Gastrocnemius medialis (tissue), 4 donors: ENCODE measurements at places on chromosomes 1 and 21.

GRCh38 chr1:204684571-204685235 is 835 bp downstream of the LRRN2 start:
- no peak overlapping the region for H3K27ac ChIP-seq
- peak overlapping the region; percentile 32 for H3K4me3 ChIP-seq
- H3K36me3 ChIP-seq: no peaks in the 10 kb centered on the region
- no peaks in the 10 kb centered on the region for H3K4me1 ChIP-seq

DNA sequence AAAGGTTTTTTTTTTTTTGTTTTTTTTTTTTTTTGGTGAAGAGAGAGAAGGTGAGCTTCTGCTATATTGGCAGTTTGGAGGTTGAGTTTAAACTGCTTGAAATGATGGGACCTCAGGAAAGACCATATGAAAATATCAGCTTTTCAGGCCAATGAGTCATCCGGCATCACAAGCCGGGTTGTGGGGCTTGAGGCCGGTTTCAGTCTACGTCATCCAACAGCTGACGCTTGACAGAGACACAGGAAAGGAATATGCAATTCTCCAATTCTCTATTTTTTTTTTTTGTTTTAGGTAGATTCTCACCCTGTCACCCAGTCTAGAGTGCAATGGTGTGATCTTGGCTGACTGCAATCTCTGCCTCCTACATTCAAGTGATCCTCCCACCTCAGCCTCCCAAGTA is 52.4 kb downstream of the KCNJ6 start:
- no peak overlapping the region for H3K4me3 ChIP-seq
- no peak for DNase-seq
- H3K27me3 ChIP-seq: no peaks in the 10 kb centered on the region
- H3K27ac ChIP-seq: no peak overlapping the region
- no peaks in the 10 kb centered on the region for H3K4me1 ChIP-seq
- no peaks in the 10 kb centered on the region for H3K36me3 ChIP-seq

DNA sequence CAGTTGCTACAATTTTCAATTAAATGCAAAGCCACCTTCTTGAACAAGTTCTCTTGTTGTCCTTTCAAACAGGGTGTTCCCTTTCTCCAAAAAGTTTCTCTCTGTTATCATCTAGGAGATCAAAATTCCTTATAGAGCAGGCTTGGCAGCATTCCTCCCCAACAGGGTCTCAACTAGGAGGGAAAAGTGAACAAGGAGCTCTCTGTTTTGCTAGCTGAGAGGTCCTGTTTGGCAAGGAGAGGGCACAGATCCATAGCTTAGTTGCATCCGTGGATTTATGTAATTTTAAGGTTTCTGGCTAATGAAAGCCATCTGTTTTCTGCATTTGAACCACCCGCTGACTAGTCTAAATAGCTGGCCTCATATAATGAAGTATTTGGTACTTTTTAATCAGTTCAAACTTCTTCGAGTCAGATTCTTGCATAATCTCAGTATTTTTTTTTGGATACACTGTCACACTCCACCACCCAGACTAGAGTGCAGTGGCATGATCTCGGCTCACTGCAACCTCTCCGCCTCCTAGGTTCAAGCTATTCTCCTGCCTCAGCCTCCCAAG is 54.0 kb downstream of the APP start:
- no peak for DNase-seq
- peaks cover 6% of the 10 kb centered on the region for H3K4me1 ChIP-seq
- H3K36me3 ChIP-seq: no peaks in the 10 kb centered on the region
- peak overlapping the region; percentile 64 for H3K27ac ChIP-seq

GRCh38 chr1:239044829-239045228 is 341.5 kb upstream of the CHRM3 start:
- H3K4me3 ChIP-seq: no peak overlapping the region
- no peak overlapping the region for H3K27ac ChIP-seq
- H3K27me3 ChIP-seq: no peaks in the 10 kb centered on the region
- no peak for DNase-seq
- H3K4me1 ChIP-seq: no peaks in the 10 kb centered on the region
- H3K36me3 ChIP-seq: no peaks in the 10 kb centered on the region

GRCh38 chr1:2933431-2934155 is 87.7 kb upstream of the ACTRT2 start:
- H3K27ac ChIP-seq: no peak overlapping the region
- no peaks in the 10 kb centered on the region for H3K4me1 ChIP-seq
- peaks cover 43% of the 10 kb centered on the region for H3K27me3 ChIP-seq
- no peak for DNase-seq
- no peaks in the 10 kb centered on the region for H3K36me3 ChIP-seq
- H3K4me3 ChIP-seq: no peak overlapping the region

DNA sequence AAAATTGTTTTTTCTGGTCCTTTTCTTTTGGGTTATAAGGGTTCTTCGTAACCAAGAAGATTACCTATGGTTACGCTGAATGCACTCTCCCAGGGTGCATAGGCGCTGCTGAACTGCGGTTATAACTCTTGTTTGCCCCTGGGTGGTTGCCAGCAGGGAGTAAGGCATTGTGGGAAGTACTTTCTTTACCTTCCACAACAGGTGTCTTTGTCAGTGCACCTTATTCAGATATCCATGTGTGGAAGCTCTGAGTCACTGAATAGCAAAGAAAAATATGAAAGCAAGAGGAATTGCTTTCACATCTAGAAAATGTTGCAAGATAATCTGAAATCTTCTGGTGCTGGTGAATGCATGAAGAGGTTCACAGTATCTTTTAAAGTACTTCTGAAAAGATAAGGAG is 124.4 kb upstream of the CACYBP start:
- no peak for DNase-seq
- H3K4me1 ChIP-seq: no peaks in the 10 kb centered on the region
- H3K36me3 ChIP-seq: no peaks in the 10 kb centered on the region
- no peaks in the 10 kb centered on the region for H3K27me3 ChIP-seq
- no peak overlapping the region for H3K4me3 ChIP-seq

DNA sequence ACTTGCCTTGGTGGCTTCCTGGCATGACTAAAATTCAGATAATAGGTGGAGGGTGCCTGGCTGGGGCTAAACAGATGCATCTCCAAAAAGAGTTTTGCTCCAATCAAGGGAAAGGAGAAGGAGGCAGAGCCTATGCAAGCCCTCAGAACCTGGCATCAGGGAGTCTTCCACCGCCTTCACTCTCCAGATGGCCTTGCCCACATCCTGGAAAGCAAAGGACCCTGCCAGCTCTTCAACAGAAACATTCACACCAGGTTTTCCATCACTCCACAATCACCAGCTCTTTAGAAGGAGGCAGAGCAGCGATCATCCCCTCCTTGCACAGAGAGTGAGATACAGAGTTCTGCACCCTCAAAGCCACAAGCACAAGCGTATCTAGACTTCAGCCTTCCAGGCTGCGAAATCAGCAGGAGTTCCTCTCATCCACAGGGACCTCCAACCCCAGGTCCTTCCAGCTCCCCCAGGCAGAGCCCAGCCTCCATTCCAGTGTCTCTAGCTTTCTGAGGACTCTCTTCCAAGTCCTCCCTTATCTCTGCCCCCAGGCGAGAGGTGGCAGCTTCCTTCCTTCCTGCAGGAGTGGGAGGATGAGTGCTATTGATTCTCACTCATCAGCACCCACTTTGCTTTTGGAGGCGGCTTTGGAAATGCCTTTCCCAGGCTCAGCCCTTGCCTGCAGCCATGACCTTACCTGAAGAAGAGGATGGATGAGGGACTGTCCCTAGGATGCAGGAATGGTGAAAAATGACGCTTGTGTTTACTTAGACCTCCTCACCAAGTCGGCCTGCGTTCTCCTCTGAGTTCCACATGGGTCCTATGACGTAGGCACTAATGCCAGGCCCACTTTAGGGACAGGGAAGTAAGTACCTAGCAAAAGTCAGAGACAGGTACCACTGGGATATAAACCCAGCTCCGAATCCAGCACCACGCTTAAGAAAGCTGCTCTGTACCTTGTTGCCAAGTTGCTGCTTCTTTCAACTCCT is 75.4 kb downstream of the RIPK4 start:
- DNase-seq: no peak
- no peaks in the 10 kb centered on the region for H3K36me3 ChIP-seq
- peaks cover 9% of the 10 kb centered on the region for H3K27me3 ChIP-seq

DNA sequence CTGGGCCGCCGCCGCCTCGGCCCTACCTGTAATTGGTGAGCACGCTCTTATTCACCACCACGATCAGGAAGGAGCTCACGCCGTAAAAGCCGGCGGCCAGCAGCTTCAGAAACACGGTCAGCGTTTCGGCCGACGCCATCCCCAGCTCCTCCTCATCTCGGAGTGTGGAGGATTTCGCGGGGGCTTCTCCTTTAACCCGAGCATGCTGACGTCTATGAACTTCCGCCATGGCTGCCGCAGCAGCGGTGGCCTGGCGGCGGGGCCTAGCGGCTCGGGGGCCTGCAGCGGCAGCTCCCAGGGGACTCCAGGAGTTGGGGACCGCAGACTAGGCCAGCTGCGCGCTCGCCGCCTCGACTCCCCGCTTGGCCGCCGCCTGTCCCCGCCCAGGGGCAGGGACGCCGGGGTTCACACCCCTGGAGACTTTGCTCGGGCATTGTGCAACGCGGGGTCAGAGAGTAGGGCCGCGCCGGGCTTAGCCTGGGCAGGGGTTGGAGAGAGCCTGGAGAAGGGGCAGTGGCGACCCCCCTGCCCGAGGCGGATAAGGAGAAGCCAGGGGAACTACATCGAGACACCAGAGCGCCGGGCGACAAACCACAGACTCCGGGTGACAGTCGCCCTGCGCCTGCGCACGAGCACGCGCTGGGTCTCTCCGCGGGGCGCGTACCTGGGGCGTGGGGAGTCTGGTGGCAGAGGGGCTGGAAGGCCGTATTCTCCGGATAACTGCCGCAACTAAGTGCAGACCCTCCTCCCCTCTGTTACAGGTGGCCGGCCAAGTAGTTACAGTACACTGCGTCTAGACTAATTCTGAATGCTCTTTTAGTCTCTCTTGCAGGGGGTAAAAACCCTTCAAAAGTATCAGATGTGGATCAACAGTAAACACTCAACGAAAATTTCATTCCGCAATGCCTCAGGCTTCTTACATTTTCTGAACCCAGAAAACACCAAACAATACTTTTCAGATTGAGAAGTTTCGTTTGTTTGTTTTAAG is at the start of gene SLC35D1:
TSS of gene SLC35D1 (minus strand) at position 364 of the 988 bp plus-strand sequence. CDS start at position 229, 135 bp downstream.
- no peaks in the 10 kb centered on the region for H3K27me3 ChIP-seq
- H3K36me3 ChIP-seq: peaks cover 9% of the 10 kb centered on the region
- H3K27ac ChIP-seq: peak within 1 kb of the TSS; percentile 96
- H3K4me1 ChIP-seq: peaks cover 21% of the 10 kb centered on the region

DNA sequence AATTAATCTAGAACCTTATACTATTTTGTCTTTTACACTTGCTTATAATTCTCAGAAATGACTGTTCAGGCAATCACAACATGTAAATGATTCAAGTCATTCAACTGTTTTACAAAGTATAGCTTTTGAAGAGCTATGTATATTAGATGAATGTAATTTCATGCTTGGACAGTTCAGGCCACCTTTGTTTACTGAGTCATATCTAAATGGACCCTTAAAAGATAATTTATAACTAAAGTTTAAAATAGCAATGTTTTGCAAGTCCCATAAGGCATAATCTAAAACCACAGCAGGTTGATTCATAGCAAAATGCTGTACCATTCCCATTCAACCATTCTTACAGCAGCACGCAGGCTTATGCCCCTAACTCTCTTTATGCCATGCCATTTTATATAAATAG is 64.8 kb downstream of the PIK3R3 start:
- H3K4me3 ChIP-seq: no peak overlapping the region
- no peaks in the 10 kb centered on the region for H3K4me1 ChIP-seq
- H3K27ac ChIP-seq: no peak overlapping the region

GRCh38 chr1:61361931-61362330 is 279.6 kb downstream of the NFIA start:
- no peaks in the 10 kb centered on the region for H3K4me1 ChIP-seq
- no peaks in the 10 kb centered on the region for H3K36me3 ChIP-seq
- H3K27me3 ChIP-seq: no peaks in the 10 kb centered on the region
- no peak overlapping the region for H3K27ac ChIP-seq
- no peak overlapping the region for H3K4me3 ChIP-seq

DNA sequence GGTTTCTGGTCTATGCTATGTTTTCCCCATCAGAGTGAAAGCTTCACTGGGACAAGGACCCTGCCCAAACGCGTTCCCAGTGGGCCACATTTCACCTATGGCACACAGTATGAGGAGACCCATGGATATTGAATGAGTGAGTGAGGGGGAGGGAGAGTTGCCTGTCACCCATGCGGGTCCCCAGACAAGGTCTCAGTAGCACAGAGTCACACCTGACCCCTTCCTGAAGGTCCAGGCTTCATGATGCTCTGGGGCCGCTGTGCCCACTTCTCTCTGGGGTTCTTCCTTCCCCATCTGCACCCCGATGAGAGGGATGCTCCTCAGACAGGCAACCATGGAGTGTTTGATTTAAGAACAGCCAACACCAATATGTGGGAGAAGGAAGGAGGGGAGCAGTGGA is 72.3 kb upstream of the CSF3R start:
- DNase-seq: no peak
- H3K27ac ChIP-seq: no peak overlapping the region
- no peak overlapping the region for H3K4me3 ChIP-seq
- peaks cover 19% of the 10 kb centered on the region for H3K27me3 ChIP-seq

DNA sequence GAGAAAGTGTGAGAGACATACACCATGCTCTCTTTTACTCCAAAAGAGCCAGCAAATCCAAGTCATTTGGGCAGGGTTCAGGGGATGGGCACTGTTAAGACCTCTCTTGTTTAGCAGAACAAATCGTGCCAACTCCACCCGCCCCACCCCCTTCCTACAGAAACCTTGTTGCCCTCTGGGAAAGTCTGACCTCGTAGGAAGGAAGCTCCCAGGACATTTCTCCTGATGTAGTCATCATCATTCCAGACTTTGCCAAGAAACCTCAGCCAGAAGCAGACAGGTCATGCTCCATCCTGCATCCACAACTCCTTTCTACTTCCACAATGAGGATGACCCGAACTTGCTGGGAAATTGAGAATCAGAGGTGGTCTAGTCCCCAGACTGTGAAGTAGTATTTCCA is 57.7 kb downstream of the UBE2T start:
- no peaks in the 10 kb centered on the region for H3K27me3 ChIP-seq
- DNase-seq: no peak
- no peak overlapping the region for H3K27ac ChIP-seq
- peaks cover 19% of the 10 kb centered on the region for H3K4me1 ChIP-seq
- H3K36me3 ChIP-seq: no peaks in the 10 kb centered on the region

- no peak overlapping the region for H3K27ac ChIP-seq
- no peak for DNase-seq
- H3K4me1 ChIP-seq: no peaks in the 10 kb centered on the region
- no peaks in the 10 kb centered on the region for H3K27me3 ChIP-seq
These were observed 15.6 kb upstream of the NCMAP start for GRCh38 chr1:24540051-24540905.

DNA sequence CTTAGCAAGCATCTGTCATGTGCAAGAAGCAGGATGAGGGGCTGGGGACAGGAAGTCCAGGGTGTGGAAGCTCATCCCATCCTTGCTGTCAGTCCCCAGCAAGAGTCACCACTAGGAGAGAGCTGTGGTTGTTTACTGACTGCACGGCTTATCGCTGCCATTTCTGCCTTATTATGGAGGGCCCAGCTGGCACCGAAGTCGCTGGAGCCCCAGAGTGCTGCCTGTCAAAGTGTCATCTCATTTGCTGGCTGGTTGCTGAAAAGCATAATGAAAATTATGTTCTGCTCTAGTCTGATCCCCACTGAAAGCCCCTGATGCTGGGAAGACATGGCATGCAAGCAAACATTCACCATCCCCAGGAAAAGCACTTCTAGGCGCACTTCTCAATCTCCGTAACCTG is 642.7 kb downstream of the NPHP4 start:
- H3K27ac ChIP-seq: no peak overlapping the region
- no peaks in the 10 kb centered on the region for H3K36me3 ChIP-seq
- H3K27me3 ChIP-seq: no peaks in the 10 kb centered on the region
- no peaks in the 10 kb centered on the region for H3K4me1 ChIP-seq
- no peak for DNase-seq

GRCh38 chr1:91555821-91556531 is 55.3 kb downstream of the CDC7 start:
- H3K36me3 ChIP-seq: no peaks in the 10 kb centered on the region
- H3K27me3 ChIP-seq: no peaks in the 10 kb centered on the region
- H3K27ac ChIP-seq: no peak overlapping the region
- H3K4me3 ChIP-seq: no peak overlapping the region
